ENCODE measurements at places on chromosomes 2 and 18.

DNA sequence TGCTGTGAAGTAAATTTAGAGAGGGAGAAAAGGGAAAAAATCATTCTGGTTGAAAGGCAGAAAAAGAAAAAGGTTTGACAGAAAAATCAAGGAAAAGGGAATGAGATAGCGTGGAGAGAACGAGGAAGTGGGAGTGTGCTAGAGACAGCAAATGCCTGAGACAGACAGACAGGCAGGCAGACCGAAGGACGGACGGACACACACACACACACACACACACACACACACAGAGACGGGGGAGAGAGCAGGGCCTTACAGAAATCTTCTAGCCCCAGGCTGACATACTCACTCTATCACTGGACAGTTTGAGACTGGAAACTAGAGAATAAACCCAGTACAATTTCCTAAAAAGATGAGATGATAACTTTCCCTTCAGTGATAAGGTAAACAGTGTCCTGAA, 238.4 kb downstream of the ZNF521 start:
- DNase-seq: no peak

- peak; percentile 1 for DNase-seq
Observed at GRCh38 chr2:126736133-126736874, 80.3 kb downstream of the GYPC start.

DNA sequence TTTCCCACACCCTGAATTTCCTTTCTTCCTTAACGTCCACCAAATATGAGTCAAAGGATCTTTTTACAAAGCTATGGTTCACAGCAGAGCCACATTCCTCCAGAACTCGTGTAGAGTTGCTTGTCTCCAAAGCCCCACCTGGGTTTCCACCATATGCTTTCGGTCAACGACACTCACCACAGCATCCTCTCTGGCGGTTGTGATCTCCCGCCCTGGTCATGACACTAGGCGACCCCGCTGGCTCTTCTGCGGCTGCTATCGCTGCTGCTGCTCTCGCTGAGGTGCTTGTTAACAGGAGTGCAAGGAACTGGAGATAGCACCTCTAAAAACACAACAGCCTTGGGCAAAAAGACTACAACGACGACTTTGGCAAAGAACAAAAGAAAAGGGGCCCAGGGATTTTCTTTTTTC, 340 bp downstream of the SLC40A1 start:
- DNase-seq: no peak

GRCh38 chr18:59576541-59577385, 120.5 kb downstream of the CCBE1 start:
- DNase-seq: no peak

- no peak for DNase-seq
Observed at GRCh38 chr2:230077851-230078547, 9.3 kb upstream of the SLC16A14 start.

- DNase-seq: no peak
Observed at GRCh38 chr18:48065601-48065995, 135.1 kb upstream of the SMAD2 start.

- no peak for DNase-seq
Observed at GRCh38 chr2:236338495-236339184, 74.4 kb upstream of the ASB18 start.

- DNase-seq: no peak
Observed at GRCh38 chr2:85768713-85769112, 14.9 kb downstream of the ATOH8 start.

- no peak for DNase-seq
Observed at GRCh38 chr18:65859075-65859474, 108.3 kb downstream of the CDH7 start.

GRCh38 chr2:230770804-230771203, 58.2 kb downstream of the CAB39 start:
- DNase-seq: no peak

GRCh38 chr18:39770399-39770798, 2184.6 kb upstream of the PIK3C3 start:
- no peak for DNase-seq

DNA sequence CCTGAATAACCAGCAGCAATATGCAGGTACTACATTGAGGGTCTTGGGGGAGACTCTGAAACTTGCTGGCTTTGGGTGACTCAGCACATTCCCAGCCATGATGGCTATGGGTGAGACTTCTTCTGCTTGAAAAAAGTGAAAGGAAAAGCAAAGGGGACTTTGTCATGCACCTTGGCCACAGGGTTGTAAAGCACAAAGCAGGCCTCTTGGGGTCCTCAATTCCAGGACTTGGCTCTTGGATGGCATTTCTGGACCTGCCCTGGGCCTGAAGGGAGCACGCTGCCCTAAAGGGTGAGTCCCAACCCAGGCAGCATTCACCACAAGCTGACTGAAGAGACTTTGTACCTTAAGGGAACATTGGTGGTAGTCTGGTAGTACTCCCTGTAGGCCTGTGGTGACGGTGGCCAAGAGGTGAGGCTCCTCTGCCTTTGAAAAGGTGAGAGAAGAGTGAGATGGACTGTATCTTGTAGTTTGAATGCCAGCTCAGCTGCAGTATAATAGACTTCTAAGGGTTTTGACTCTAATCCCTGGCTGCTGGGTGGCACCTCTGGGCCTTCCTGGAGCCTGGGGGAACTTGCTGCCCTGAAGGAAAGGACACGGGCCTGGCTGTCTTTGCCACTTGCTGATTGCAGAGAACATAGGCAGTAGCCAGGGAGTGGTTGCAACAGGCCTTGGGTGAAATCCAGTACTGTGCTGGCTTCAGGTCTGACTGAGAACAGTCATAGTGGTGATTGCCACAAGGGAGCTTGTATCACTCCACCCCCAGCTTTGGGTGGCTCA, 36.5 kb upstream of the CYTIP start:
- DNase-seq: peak; percentile 76

GRCh38 chr2:234593636-234594035, 96.8 kb upstream of the ARL4C start:
- DNase-seq: peak; percentile 33

GRCh38 chr18:58320907-58321561, 277.0 kb downstream of the NEDD4L start:
- no peak for DNase-seq

- DNase-seq: no peak
Observed at GRCh38 chr2:27833931-27834330, 56.3 kb downstream of the RBKS start.

- DNase-seq: no peak
Observed at GRCh38 chr18:55858661-55859515, 270.9 kb upstream of the TCF4 start.

DNA sequence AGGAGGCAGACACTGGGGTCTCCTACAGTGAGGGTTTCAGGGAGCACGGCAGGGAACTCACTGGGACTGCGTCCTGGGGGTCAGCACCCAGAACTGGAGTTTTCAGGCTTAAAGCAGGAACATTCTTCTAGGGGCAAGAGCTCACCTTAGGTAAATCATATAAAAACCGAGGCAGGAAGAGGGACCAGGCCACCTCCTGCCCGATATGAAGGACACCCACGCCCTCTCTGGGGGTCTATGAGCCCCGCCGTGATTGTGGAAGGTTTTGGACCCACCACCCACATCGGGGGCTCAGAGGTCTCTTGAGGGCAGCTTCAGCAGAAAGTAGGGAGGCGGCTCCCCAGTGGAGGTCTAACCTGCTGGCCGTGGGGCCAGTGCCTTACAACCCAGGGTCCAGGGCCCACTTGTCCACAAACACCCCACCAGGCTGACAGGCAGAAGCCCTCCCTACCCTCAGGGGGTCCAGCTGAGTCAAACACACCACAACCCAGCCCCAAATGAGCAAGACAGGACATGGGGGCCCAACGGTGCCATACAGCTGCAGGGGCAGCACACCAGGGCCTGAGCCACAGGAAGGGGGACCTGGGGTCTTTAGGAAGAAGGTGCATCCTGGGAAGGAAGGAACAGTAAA, 25.3 kb downstream of the CROCC2 start:
- no peak for DNase-seq

DNA sequence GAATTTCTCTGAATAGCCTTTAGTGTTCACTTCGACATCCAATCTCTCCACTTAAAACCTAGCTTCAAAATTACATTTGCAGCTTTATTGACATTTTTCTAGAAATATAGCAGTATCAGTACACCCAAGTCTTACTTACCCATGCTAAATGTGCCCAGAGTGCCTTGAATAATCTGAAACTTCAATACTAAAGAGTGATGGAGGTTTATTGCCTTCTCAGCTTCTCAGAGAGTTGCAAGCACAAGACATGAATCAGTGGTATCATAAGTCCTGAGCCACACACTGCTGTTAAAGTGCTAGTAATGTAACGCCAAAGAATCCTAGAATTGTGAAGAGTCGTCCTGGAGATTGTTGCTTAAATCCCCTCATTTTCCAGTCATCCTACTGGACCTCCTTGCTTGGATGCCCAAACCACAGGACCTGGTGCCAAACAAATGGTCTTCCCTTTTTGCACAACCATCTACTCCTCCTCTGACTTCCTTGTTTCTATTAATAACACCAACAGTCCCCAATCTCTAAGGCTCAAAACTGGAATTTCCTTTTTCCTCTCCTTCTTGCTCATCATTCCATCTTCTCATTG, 83.2 kb upstream of the SPATS2L start:
- peak; percentile 67 for DNase-seq

DNA sequence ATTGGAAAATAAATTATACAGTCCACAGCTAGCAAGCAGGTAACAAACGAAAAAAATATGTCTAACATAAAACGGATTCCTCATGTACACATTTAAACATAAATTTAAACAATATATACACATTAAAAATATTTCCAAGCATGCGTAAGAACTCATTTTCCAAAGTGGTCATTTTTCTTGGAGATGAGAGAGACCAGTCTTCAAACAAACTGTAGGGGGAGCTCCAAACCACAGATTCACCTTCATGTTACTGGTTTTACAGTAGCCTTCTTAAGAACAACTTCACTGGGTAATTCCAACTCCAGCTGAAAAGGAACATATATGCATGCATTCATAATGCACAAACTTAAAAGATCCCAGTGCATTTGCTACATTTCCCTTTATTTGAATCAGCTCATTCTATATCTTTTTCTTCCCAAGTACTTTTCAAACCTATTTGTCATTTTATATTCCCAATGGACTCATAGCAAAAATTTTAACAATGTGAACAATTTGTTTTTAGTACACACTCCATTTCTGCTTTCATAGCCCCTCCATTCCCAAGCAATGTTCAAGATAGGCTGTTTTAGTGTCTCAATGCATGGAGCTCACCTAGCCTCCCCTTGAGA, 4.7 kb upstream of the STAMBP start:
- DNase-seq: peak; percentile 74

GRCh38 chr2:11701206-11701605, 31.2 kb upstream of the NTSR2 start:
- no peak for DNase-seq

DNA sequence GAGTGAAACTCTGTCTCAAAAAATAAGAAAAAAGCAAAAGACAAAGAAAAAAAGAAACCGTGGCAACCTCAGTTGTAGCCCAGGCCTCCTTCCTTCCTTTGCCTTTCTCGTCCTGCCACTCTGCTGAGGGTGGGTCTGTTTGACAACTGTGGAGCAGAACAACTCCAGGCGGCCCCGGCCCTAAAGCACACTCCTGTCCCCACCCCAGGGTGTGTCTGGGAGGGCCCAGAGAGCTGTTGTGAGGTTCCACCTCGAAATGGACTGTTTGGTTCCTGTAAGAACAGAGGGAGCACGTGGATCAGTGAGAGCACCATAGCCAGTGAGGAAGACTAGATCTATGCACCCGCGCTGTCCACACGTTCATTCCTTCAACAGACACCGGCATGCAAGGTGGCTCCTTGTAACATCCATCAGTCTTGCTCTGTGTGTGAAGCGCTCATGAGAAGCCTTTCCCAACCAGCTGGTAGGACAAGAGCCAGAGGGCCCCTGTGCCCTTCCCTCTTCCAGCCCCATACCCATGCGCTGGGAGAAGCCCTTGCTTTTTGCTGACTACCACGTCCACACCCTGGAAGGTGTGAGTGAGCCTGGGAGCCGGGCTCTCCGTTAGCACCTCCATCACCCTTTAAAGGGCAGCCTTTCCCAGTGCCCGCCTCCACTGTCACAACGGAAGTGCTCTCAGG, 61.6 kb downstream of the SOWAHC start:
- DNase-seq: no peak

GRCh38 chr2:39546937-39547336, 109.9 kb upstream of the MAP4K3 start:
- no peak for DNase-seq

DNA sequence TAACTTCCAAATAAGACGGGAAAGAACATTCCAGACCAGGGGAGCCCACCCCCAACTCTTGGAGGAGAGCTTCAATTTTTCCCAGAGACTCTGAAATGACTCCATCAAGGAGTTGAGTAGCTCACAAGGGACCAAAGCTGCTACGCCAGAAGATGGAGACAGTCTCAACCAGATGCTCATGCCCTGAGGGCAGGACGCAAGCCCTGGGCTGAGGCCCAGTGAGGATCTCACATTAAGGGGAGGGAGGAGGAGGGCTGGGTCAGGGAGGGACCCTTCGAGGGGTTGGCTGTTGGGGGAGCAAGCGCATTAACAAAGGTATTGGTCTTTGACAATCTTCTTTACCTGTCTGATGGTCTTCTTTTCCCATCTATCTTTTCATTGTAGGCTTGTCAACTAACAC, 141.3 kb upstream of the SLC1A4 start:
- DNase-seq: no peak

- no peak for DNase-seq
Observed at GRCh38 chr18:79544386-79544963, 135.1 kb upstream of the CTDP1 start.

DNA sequence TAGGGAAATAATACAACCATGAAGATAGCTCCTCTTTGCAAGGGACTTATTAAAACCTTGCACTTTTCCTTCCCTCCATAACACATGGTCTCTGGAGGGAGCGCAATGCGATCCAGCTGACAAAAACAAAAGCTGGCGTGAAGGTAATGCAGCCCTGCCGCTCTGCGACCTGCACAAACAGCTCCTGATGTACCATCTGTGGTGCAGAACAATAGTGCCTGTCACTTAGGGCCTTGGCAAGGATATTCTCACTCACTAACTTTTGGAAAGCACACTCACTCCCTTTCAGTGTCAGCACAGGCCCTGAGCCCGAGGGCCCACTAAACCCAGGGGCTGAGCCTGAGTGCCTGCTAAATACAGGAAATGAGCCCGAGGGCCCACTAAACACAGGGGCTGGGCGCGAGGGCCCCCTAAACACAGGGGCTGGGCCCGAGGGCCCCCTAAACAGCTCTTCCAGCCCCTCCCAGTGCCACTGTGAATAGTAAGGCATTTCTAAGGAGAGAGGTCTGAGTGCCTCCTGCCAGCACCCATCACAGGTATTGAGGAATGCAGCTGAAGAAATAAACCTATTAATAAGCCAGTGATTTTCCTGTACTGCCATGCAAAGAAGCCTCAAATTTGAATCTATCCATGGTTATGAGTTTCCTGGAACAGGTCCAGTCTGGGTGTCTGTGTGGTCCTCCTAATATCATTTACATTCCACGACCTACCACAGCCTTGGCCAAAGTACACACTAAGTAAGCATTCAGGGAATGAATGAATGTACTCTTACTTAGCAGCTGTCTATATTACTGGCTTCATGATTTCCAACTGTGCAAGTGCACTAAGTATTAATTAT, 9.3 kb downstream of the L3MBTL4 start:
- DNase-seq: no peak

GRCh38 chr2:191255756-191256312, 10.6 kb downstream of the MYO1B start:
- DNase-seq: no peak

GRCh38 chr2:219766658-219767057, 139.2 kb downstream of the SLC4A3 start:
- no peak for DNase-seq

- no peak for DNase-seq
Observed at GRCh38 chr18:79410171-79410641, 14.5 kb downstream of the NFATC1 start.

GRCh38 chr2:55049043-55049820, 1.0 kb downstream of the RTN4 start:
- no peak for DNase-seq

GRCh38 chr2:237465515-237466148, 21.4 kb upstream of the MLPH start:
- peak; percentile 95 for DNase-seq

GRCh38 chr2:225270053-225270452, 129.5 kb upstream of the NYAP2 start:
- no peak for DNase-seq

All from AG09309 (cell line).